Hindlimb muscle (tissue), 1 donor: ENCODE measurements at places on chromosomes 7 and 10.

- DNase-seq: no peak
These were observed 11.7 kb downstream of the HSPA12A start for GRCh38 chr10:116730464-116731260.

DNA sequence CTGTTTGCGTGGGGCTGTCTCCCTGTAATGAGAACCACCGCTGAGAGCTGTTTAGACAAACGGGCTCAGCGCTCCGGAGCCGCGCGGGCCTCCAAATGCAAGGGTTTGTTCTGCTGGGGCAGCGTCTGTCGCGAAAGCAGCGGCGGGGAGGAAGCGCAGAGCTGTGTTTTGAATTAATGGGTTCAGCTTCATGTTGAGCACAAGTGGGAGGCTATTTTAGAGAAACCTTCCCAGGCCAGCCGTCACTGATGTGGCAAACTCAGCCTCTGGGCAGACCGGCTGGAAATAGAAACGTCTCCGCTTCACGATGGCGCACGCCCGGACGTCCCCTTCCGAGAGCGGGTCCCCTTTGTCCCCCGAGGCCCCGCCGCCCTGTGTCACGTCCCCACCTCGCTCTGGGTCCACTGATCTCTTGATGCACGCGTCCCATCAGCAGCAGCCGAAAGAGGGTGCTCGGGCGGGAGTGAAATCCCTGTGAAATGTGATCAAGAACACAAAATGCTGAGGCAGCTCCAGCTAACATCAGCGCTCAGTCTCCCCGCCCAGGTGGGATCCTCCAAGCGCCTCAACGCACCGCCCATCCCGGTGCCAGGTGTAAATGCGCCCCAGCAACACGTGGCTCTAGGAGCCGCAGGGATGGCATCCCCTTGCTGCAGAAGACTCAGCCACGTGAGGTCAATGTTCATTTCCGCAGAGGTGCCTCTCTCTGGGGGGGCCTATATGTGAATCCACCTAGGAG, 44.9 kb downstream of the BAMBI start:
- peak; percentile 26 for DNase-seq

DNA sequence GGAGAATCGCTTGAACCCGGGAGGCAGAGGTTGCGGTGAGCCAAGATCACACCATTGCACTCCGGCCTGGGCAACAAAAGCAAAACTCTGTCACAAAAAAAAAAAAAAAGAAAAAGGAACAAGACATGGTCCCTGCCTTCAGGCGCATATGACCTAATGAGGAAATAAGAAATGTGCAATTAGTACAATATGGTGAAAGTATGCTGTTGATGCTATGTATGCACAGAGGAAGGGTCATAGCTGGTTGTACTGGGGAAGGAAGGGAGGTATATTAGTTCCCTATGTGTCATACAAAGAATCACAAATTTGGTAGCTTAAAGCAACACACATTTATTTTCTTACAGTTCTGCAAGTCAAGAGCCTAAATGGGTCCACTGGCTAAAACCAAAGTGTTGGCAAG, 97.8 kb upstream of the MPP7 start:
- DNase-seq: no peak

GRCh38 chr10:63699785-63700613, 178.8 kb downstream of the REEP3 start:
- no peak for DNase-seq

DNA sequence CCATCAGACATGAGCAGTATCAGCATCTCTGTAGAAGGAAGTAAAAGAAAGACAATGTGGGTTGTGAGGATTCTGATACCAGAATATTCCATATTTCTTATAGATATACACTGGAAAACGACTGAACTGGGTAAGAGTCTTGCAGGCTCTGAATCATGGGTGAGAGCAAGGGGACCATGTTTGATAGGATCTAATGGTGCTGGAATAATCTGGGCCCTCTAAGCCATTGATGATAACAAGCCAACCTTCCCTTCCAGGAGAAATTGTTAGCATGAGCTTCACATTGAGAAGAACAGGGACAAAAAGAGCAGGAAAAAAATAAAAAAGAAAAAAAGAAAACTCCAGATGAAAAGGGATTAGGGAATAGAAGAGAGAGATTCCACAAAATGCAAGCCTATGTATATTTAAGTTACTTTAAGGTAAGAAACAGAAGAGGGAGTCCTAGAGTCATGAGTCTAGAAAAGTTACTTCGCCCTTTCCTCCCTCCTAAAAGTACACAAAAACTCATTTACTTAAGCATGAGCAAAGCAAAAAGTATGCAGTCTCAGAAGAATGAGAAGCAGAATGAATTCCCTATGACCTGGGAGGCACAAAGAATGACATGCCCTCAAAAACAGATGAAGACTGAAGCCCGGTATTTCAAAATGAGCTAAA, 181.9 kb downstream of the TMEM26 start:
- DNase-seq: no peak

DNA sequence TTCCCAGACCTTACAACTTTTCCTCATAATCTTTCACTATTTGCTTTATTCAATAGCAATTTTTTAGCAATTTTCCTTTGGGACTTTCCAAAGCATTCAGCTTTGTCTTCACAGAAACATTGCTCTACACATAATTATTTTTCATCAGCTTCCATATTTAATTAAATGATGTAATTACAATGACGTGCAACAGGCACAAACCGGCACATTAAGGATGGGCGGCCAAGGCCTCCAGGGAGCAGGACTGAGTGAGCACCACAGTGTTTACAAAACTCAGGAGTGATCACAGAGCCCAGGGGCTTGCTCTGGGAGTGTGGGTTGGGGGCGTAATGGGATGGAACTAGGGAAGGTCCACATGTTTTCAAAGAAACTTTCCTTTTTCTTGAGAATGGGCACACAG, 69.8 kb downstream of the MAD1L1 start:
- no peak for DNase-seq

DNA sequence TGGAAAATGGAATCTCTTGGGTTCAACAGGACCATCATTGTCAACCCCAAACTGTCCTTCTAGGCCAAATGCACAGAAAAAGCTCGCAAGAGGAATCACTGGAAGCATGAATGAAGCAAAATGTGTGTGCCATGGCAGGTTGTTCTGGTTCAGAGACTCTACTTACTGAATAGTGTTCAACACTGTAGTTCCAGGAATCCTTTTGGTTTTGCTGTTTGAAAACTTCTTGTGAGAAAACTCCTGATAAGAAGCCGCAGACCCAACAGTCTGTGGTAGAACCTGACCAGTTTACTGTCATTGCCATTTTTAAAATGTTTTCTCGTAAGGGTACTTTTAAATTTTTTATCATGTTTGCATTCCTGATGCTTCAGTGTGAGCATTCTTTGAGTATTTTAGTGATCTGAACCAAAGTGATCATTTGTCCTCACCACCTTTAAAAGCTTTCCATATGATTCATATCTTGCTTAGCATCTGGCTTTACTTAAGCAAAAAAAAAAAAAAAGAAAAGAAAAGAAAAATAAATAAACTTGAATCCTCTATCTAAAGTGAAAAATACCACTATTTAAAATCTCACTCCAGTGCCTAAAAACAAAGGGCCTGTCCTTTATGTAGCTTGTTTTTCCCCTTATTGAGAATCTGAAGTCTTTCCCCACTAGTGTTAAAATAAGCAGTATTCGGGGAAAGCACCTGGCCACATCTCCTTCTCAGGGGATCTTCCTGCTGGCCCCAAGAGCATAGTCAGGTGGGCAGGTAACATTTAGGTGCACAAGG, 92.4 kb downstream of the WNT2 start:
- no peak for DNase-seq

GRCh38 chr10:85175635-85176034, 847.2 kb downstream of the CCSER2 start:
- DNase-seq: no peak

GRCh38 chr7:34361663-34362250, 296.3 kb upstream of the NPSR1 start:
- DNase-seq: no peak

GRCh38 chr7:4733936-4734528, 41.4 kb upstream of the AP5Z1 start:
- DNase-seq: no peak

GRCh38 chr10:8245814-8246142, 191.3 kb downstream of the GATA3 start:
- no peak for DNase-seq

GRCh38 chr7:39153647-39154046, 175.9 kb downstream of the POU6F2 start:
- DNase-seq: no peak

DNA sequence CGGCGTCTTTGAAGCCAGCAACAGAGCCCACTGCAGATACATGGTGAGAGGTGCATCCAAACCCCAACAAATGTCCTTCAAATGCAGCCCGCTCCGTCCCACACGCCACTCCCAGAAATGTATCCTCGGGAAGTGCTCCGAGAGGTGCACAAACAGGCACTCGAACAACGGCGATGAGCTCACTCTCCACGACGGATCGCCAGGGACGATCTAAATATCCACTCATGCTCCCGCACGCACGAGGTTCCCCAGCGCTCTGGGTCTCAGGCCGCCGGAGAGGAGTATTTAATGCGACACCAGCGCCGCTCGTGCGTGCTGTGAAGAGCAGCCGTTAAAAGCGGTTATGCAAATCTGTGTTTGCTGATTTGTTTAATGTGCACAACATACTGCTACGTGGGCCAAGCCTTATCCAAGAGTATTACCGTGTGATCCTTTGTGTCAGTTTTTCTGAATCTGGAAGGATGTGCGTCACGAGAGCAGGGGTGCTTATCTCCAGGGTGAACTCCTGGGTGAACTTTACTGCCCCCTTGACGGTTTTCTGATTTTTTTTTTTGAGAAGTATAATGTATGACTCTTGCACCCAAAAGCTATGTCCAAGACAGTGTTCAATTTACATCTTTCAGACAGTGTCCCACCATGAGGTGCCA, 48.5 kb upstream of the PPP2R2D start:
- DNase-seq: no peak

DNA sequence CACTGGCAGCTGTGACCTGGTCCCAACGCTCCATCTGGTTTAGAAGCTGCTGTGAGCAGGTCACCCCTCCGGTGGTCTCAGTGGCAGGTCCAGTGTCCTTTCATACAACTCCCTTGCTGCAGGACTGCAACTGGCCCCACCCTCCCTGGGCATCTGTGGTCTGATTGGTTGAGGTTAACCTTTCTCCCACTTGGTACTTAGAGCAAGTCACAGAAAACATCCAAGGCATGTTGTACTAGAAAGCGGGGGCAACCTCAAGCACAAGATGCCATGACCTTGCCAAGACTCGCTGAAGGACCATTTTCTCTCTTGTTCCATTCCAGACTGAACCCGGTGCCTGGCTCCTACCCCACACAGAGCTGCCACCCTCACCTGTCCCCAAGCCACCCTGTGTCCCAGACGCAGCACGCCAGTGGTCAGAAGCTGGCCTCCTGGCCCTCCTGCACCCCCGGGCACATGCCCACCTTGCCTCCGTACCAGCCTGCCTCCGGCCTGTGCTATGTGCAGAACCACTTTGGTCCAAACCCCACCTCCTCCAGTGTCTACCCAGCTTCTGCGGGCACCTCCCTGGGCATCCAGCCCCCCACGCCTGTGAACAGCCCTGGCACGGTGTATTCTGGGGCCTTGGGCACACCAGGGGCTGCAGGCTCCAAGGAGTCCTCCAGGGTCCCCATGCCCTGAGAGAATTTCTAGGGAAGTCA, 9.0 kb downstream of the RHBDD2 start:
- no peak for DNase-seq

GRCh38 chr10:96910488-96911395, 78.6 kb downstream of the LCOR start:
- DNase-seq: peak; percentile 8

DNA sequence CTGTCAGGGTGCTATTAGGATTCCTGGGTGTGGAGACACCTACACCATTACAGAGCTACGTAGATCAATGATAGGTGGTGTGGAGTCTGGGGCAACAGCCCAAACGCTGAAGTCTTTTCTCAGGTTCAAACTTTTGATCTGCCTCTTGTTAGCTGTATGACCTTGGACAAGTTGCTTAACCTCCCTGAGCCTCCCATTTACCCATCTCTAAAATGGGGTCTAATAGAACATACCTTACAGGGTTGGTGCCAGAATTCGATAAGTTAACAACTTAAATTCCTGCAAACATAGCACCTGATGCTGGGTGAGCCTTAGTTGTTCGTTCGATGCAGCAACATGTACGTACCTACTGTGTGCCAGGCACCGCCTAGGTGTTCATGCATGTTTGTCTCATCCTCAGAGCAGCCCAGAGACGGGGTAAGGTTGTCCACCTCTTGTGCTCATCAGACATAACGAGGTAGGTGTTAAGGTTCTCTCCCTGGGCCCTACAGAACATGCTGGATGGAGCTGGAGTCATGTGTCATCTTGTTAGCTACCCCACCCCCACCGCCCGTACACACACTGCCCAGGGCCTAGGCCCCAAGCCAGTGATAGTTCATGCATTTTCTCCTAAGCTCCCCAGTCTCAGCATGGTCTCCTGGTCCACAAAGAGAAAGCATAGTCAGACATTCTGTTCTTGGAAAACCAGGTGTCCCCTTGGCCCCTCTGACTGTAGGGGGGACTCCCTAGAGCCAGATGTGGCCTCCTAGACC, 41.0 kb upstream of the SLC29A3 start:
- no peak for DNase-seq

GRCh38 chr7:107427462-107427861, 42.4 kb upstream of the GPR22 start:
- DNase-seq: no peak

DNA sequence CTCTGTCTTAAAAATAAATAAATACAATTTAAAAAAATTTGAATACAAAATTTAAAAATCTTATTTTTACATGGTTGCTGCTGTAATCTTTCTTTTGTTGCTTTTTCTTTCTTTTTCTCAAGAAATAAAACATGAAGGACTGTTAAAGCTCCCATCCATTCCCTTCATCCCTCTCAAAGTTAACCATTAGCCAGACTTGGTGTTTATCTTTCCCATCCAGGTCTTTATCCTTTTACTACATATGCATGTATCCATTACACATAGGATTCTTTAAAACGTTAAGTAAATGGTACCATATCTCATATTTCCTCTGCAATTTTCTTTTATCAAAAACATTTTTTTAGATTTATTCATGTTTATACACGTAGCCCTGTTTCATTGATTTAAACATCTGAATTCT, 70.1 kb downstream of the CREB3L2 start:
- DNase-seq: no peak

GRCh38 chr10:126511917-126512479, 123.7 kb upstream of the ADAM12 start:
- no peak for DNase-seq
